ENCODE measurements at places on chromosomes 12 and 14.
A peak's percentile ranks its signal among the peaks of the same experiment; 100 is the strongest.

DNA sequence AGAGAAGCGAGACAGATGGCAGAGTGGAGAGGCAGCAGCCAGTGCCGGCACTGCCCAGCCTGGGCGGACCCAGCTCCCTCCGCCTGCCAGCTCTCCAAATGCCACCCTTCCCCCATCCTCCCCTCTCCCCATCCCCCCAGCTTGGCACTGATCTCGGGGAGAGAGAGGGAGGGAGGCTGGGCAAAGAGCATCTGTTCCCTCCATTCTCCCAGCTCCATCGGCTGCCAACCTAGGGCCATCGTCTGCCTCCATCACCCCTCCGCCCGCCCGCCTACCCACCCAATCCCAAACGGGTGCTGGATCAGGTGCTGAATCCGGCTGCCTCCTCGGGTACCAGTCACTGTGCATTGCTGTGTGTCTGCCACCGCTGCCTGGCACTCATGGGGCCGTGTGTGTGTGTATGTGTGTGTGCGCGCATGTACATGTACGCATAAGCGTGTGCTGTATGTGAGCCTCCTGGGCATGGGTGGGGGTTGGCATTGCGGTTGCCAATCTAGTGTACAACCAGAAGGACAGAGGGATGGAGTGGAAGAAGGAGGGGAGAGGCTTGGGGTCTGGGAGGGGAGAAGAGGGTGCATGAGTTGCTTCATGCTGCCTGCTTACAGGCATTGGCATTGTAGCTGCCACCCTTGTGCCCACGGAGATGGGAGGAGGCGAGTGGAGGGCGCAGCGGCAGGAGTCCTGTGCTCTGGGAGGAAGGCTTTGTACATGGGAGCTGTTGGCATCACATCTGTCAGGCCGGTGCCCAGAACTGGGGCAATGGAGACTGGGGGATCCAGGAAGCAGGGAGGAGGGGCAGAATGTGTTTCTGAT lies 38.4 kb downstream of the ZFHX2 start:
- DNase-seq, result no peak

- DNase-seq, result peak; percentile 95
These were observed 4.2 kb upstream of the AMN1 start for GRCh38 chr12:31732926-31733548.

GRCh38 chr14:20818861-20819260 lies 16.2 kb upstream of the RNASE1 start:
- no peak for DNase-seq

DNA sequence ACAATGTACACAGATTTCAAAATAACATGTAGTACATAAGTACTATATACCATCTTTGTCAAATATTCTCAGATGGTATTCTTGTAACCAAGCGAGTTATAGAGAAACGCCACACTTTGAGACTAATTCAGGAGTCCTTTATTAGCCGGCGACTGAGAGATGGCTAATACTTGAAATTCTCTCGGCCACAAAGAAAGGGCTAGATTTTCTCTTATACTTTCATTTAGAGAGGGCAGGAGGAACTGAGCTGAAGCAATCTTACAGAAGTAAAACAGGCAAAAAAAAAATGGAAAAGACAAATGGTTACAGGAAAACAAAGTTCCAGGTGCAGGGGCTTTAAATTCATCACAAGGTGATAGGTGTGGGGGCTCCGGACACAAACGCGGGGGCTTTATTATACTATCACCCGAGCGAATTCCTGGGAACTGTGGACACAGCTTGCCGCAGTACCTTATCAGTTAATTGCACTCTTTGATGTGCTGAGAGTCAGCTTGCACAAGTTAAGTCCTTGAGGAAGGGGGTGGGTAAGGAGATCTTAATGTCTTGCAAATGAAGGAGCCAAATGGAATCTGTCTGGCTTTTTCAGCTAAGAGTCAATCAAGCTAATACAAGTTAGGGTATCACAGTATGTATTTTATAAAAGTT lies 382.3 kb downstream of the KCNH5 start:
- DNase-seq, result peak; percentile 57

GRCh38 chr14:102248121-102248520 lies 56.8 kb downstream of the MOK start:
- DNase-seq, result peak; percentile 54

All from NT2/D1 (cell line).